Stimulated activated CD8-positive, alpha-beta memory T cell treated with anti-CD3 and anti-CD28 coated beads, Interleukin-7, amount 100 ng/mL, for 1 hour (primary cell): ENCODE measurements at places on chromosomes 4 and X.

DNA sequence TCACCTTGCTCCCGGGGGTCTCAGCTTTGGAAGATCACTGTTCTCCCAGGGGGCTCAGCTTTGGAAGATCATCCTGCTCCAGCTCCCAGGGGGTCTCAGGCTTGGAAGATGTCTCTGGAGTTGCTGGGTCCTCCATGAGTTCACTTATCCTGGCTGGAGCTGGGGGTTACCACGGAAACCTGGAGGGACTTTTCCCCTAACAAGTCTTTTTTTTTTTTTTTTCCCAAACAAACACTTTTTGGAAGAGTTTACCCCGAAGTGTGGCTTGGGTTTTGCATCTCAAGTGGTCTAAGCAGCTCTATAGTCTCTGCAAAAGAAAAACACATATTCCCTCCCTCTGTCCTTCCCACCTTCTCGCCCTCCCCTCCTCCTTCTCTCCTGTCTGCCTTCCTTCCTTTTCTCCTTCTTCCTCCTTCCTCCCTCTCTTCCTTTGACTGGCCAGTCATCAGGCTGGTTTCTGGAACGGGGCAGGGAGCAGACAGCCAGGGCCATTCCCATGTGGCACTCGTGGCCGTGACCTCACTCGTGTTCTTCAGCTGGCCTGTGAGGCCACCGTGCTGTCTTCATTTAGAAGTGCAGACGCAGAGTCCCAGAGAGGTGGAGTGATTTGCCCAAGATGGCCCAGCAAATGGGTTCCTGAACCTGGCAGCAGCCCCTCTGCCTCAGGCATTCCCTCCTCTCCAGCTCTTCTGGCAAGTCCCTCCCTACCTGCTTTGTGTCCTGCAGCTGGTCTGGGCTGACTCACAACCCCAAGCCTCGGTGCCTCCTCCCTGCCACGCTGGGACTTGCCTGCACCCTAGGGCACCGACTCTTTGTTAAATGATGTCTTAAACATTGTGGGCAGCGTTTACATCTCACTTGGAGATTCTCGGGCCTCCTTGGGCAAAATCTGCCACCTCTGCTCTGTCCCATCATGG lies 25.9 kb upstream of the HMX1 start:
- DNase-seq = no peak

- no peak for DNase-seq
Observed at GRCh38 chrX:19715711-19716638, 171.4 kb downstream of the SH3KBP1 start.

GRCh38 chr4:151854731-151855130 lies 93.9 kb upstream of the GATB start:
- no peak for DNase-seq

DNA sequence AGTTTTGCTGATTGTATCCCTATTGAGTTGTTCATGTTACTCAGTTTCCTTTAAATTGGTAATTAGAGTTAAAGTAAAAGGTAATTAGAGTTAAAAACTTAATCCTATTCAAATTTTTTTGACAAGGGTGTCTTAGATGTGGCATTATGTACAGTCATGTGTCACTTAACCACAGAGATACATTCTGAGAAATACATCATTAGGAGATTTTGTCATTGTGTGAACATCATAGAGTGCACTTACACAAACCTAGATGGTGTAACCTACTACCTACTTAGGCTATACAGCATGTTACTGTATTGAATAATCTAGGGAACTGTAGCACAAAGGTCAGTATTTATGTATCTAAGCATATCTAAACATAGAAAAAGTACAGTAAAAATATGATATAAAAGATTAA lies 39.2 kb downstream of the BEX3 start:
- no peak for DNase-seq

GRCh38 chrX:68720851-68721250 lies 73.4 kb downstream of the STARD8 start:
- DNase-seq = no peak
